Fibroblast of upper back skin (primary cell): ENCODE measurements at places on chromosomes 6 and 20.

DNA sequence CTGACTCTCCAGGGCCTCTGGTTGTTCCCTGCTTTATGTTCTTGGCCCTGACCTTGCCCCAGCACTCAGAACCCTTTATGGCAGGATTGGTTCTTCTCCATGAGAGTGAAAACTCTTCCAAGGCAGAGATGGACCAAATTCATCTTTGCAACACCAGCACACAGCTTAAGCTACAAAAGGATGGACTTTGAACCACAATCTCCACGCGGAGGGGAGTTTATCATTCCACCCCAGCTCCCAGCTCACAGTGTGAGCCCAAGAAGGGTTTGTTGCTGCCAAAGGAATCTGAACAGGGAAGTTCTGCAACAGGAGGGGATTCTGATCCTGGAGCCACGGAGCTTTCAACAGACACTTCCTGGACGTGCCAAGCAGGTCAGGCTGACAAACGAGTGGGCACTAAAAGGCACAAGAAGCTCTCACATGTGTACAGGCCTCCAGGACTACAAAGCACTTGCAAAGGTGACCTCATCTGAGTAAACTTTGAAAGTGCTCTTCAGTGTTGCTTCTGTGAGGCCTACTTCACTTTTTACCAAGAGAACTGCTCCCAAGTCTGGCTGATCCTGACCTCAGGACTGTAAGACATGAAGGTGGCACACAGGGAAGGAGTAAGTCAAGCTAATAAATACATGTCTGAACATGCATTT lies 8.9 kb downstream of the FITM2 start:
- no peak for DNase-seq

- no peak for DNase-seq
Observed at GRCh38 chr6:151901009-151901411, 93.5 kb downstream of the ESR1 start.

- DNase-seq: peak; percentile 62
Observed at GRCh38 chr6:41449399-41450245, 96.6 kb upstream of the FOXP4 start.

- peak; percentile 20 for DNase-seq
Observed at GRCh38 chr20:3586093-3586492, 77.1 kb downstream of the GFRA4 start.

GRCh38 chr6:20881365-20881764 lies 347.1 kb downstream of the CDKAL1 start:
- no peak for DNase-seq
